ENCODE measurements at places on chromosomes 1 and 21.

DNA sequence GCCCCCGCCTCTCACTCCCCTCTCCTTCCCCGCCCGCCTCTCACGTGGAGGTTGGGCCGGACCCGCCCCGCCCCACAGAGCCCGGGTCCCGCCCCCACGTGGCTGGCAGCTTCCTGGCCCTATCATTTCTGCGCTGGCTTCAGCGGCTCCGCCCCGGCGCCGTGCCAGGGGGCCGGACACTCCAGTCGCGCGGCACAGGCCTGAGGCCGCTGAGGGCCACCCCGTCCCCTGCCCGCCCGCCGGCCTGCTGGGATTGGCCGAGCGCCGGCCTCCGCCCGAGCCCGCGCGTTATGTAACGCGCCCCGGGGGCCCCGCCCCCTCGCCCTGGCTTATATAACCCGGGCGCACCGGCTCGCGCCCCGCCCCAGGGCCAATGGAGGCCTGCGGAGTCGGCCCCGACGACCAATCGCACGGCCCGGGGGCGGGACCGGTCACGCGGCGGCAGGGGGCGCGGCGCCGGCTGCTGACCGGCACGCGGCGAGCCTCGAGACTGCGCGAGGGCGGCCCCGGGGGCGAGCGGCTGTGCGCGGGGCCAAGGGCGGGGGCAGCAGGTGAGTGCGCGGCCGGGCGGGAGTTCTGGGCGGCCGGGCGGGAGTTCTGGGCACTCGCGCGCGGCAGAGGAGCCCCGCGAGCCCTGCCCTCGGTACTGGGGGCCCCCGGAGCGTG lies at the start of gene PER3:
Gene PER3 (plus strand): TSS at position 466 of the 666 bp plus-strand sequence. CDS start 587 bp downstream, outside the sequence.
- peak; percentile 97 for DNase-seq

GRCh38 chr1:70915258-70916033 lies 132.2 kb downstream of the PTGER3 start:
- DNase-seq: no peak

DNA sequence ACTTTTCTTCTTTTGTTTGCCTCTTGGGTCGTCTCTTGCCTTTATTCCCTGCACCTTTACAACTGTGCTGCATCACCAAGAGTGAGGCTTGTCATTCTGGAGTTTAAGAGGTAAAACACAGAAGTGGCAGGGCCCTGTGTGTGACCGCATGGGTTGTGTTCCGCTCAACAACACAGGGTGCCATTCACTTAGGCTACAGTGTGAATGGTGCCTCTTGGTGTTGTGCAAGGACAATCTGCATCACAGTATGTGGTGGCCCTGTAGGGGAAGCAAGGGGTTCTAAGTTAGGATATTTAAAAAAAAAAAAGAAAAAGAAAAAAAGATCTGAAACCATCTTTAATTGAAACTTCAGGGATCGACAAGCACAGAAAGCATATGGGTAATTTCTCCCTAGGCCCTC lies 38.2 kb downstream of the BRINP2 start:
- DNase-seq: no peak

DNA sequence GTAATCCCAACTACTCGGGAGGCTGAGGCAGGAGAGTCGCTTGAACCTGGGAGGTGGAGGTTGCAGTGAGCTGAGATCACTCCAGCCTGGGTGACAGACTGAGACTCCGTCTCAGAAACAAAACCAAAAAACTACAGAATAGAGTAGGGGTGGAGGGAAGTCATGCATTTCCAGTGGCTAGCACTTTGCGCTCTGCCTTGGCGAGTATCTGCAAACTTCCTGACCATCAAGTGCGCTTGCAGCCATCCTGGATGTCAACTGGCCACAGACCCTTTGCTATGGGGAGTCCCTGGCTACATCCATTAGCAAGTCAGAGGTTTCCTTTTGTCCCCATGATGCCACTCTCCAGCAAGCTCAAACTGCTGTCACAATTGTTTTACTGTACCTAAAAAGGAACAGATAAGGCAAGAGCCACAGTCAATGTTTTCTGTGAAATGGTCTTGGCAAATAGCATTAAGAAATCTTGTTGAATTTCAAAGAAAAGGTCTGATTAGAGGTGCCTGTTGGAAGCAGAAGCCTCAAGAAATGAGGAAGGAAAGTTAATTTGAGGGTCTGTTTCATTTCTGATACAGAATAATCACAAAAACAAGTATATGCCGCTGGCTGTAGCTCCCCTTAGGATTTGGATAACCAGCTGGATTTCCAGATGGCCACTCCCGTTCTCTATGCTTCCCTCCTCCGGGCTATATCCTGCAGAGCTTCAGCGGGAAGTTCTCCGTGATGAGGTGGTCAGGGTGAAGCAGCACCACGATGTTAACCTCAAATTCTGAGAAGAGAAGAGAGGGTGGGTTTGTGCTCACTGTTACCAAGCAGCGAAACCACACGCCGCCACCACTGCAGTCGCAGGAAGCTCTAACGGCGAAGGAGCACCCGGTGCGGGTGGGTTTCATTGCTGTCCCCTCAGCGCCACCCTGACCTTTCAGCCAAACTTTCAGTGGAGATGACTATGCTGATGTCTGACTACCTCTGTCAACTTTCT lies 42.0 kb downstream of the VPS26C start:
- peak; percentile 89 for DNase-seq
